ENCODE measurements at places on chromosomes 2 and 18.

DNA sequence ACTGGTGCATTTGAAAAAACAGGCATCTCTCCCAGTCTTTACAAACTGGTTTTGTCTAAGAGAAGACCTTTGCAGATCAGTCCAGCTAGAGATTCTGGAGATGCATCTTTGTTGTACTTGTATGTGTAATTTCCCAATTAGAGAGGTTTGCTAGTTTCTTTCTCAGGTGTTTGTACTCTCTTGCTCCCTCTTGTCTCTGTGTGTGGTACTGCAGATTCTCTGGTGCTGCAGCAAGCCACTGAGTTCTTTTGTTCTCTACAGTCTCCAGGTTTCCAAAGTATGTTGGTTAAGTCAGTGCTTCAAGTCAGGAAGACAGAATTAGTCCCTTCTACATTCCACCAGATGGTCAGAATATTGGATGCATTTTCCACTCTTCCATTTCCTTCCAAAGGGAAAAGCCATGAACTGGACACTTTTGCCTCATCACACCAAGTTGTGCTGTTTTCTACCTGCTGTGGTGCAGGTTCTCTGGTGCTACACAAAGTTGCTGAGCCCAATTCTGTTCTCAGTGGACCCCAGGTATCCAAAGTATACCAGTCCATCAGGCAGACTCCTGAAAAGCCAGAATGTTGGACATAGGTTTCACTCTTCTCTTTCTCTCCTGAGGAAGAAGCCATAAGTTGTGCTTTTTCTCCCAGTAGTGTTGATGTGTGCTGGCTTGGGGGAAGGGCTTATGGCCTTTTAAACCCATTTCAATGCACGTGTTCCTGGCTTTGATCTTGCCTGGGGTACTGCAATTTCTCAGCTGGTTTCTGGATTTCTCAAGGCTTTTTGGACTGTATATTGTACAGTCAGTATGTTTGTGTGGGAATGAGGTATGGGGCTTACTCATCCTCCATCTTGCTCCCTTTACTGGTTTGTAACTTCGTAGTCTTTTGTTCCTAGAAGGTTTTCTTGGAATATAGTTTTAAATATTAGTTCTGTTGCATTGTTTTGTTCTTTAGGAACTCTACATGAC lies 29.8 kb downstream of the EPC2 start:
- no peak for DNase-seq

DNA sequence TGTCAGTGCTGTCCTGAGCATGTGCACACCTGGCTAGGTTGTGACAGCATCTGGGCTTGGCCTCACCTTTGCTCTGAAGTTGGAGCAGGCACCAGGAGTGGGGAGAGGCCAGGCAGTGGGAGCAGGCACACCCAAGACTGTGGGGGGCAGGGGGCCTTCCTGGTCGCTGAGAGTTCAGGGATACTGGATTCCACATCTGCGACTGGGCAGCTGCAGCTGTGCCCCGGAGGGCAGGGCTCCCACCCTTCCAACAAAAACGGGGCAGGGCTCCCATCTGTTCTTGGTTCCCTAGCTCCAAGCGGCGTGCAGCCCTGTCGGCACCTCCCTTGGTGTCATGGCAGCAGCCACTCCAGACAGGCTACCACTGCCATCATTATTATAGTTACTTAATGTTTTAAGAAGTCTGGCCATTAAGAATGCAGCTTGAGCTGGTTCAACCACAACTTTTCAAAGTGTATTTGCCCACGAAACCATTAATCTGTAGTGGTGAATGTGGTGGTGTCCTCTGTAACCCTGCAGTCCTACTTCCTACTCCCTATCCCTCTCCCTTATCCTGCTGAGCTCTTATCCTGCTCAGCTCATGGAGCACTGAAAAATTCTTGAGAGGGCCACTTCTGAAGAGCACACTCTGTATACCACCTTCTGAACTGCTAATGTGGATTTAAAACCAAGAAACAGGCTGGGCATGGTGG lies 48.0 kb upstream of the RAB1A start:
- DNase-seq = no peak

DNA sequence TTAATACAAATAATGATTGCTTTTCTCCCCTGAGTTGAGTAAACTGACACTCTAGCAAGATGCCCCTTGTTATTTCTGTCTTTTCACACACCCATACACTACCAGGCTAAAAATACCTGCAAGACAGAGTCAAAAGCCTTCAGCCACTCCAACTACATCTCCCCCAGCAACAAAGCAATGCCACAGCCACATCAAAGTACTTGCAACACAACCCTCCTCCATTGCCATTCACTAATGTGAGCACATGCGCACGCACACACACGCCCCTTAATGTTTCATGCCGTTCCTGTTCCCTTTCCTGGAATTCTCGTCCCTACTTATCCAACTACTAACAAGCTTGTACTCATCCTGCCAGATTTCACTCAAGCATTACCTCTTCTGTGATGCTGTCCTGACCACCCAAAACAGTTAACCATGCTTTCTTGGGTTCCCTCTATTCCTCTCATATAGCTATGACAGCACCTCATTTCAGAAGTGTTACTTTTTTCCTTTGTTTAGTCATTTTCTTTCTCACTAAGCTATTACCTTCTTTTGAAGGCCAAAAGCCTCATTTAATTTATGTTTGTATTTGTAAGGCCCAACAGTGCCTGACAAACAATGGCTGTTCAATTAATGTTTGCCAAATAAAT lies 29.6 kb downstream of the SLC25A12 start:
- DNase-seq = peak; percentile 2

DNA sequence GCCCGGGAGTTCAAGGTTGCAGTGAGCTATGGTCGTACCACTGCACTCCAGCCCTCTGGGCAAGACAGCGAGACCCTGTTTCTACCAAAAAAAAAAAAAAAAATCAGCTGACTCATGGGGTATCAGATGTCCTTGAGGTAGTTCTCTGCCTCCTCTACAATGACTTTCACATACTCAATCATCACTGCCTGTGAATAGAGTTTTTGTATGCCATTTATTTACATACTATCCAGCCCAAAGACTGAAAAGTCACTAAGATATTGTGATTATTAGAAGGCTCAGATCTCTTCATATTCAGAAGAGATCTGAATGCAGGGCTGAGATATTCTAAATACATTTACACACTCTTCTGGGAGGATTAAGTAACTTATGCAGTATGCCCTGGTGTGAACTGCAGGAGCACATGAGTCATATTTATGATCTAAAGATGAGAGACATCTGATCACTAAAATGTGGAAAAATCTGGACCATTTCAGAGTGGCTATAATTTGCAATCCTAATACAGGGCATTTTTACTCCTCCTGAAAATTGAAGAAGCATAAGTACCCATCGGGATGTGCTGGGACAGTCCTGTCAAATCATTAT lies 38.9 kb downstream of the KLF7 start:
- DNase-seq = no peak

GRCh38 chr2:28439763-28440162 lies 47.1 kb downstream of the FOSL2 start:
- no peak for DNase-seq

GRCh38 chr2:2184549-2185249 lies 146.4 kb downstream of the MYT1L start:
- DNase-seq = no peak

DNA sequence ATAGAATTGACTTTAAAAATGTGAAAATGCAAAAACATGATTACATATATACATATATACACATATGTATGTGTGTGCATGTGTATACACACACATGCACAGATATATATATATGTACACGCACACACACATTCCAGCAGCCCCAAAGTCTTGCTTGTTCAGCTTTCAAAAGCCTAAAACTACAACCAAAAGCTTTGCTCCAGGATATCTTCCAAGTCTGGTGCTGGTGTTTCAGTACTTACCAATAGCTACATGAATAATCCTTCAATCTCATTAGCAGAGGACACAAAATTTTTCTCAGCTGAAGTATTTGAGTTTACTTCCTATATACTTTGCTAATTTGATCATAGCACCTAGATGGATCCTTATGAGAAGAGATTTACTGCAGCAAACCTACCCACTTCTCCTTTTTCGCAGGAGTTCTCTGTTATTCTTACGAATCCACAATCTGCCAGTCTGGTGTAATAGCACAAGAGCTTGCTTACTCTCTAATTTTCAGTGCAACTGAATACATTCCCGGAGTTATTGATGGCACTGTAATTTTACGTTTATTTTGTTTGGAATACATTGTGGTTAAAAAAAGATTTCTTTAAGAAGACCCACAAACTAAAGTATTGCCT lies 553.3 kb downstream of the ARHGAP15 start:
- no peak for DNase-seq

- no peak for DNase-seq
Observed at GRCh38 chr2:209771474-209772289, at the start of gene UNC80. Gene UNC80, plus strand, starts transcription at chr2:209771832. Its CDS starts 241 bp downstream, at chr2:209772073.

DNA sequence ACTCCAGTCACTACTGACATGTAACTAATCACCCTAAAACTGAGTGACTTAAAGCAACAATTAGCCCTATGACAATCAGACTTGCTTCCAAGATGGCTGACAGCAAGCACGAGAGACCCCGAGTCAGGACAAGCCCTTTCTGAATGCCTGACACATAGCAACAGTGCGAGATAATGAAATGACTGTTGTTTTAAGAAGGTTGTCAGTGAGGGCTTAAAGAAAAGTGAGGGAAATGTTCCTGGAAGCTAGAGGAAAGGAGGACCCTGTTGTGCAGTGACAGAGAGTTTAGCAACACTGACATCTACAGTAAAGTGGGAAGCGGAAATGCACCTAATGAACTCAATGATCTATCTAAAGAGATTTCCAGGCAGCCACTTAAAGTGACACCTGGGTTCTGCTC lies 163.1 kb downstream of the STK39 start:
- DNase-seq = no peak

DNA sequence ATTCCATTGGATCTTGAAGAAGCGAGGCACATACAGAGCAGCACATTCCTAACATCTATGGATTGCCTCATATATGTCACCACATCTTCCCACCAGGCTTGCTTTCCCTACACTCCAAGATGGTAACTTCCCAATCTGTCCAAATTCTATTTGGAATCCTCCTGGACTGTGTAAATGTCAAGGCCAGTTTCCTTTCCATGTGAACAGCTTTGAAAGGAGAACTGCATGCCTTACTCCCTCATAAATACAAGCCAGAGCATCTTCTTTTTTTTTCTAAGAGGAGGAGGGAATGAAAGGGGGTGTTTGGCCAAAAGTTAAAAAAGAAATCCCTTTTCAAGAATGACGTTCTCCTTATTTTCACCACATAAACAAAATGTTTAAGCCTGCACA lies 103.8 kb upstream of the OSR1 start:
- no peak for DNase-seq

DNA sequence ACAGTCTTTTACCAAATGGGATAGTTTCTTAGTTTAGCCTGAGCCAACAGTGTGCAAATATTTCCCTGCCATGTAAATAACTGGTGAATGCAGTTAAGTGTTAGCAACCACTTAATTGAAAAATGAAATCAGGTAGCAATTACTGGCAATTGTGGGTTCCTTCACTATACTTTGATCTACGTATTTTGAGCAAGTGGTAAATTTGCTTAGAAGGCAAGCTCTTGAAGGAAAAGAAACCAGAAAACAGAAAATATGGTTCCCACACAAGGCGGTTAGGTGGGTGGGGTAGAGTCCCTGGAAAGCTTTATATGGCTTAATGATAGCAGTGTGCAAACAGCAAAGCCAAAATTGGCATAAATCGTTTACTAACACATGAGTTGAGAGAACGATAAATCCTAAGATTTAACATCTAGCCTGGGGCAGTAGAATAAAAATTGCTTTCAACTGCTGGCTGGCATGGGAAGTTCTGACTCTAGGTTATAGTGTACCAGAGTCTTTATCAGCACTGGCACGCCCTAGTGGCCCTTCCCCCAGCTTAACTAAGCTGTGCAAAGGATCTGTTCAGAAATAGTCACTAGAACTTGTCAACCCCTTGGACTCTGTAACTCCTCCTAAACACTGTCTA lies 17.0 kb downstream of the SLC9A2 start:
- DNase-seq = no peak

DNA sequence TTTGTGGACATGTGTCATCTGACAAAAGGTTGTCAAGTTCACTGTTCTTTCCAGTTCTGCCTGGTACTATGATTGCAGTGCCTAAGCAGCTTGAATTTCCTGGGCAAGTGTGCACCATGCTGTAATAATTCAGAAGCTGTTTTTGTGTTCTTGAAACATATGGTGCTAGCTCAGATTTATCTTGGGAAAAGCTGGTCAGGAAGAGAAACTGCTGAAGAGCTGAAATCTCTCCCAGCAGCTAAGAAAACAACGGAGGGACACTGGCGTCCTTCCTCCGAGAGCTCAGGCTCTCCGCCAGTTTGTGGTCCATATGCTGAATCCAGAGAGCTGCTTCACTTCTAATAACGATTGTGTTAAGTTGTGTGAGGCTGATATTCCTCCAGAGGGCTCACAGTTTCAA lies 642.0 kb downstream of the DPP10 start:
- DNase-seq = no peak

DNA sequence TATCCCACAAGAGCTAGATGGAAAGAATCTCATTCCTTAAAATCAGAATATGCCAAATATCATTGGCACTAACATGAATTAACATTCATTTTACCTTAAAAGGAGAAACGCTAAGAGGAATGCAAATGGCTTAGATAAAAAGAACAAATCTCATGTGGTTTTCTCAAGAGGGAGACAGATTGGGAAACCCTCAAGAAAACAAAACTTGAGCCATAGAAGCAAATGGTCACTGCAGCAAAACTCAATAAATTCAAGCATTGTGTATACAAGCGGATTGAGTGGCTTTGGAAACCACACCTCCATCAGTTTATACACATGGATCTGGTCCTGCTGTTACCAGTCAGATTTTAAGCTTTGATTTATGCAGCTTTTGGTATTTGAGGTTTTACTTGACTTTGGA lies 1331.8 kb upstream of the ZEB2 start:
- no peak for DNase-seq

GRCh38 chr2:206693399-206694137 lies 24.6 kb downstream of the DYTN start:
- DNase-seq = peak; percentile 4

DNA sequence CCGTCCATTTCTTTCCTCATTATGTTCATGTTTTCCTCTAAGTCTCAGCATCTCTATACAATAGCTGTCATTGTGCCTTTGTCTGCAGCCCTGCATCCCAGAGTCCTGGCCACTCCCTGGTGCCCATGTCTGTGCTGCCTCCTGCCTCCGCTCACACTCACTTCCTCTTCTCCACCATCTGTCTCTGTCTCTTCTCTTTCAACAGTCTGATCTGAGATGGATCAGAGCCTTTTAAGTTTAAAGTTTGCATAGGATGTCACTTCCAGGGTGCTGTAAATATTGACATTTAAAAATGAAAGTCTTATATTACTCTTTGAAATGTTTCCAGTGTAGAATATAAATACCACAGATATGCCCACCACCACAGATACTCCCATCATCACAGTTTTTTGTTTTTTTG lies 42.7 kb downstream of the UBE2F start:
- DNase-seq = no peak
